ENCODE measurements at places on chromosomes 4 and X.

DNA sequence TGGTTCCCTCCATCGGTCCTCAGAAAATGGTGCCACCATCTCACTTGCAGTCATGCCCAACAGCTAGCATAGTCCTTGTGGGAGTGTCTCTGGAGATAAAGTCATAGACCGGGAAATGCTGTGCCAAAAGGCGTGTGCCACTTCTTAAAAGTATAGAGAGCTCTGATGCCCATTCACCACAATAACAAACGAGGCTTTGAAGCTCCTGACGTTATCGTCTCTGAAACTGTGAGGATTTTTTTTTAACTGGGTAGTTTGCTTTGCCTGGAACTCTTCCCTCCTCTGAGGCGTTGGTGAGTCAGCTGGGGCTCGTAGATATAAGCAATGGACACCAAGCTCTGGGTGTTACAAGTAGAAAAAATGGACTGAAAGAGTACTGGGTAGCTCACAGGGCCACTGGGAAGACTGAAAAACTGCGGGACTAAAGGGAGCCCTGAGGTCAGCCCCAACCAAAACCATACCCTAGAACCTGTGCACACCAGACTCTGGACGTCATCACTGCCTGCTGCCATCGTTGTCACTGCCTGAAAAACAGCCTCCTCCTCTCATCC lies 89.4 kb upstream of the TRIM2 start:
- no peak for DNase-seq

GRCh38 chrX:66050140-66050569 lies 10.3 kb upstream of the VSIG4 start:
- DNase-seq, result no peak

DNA sequence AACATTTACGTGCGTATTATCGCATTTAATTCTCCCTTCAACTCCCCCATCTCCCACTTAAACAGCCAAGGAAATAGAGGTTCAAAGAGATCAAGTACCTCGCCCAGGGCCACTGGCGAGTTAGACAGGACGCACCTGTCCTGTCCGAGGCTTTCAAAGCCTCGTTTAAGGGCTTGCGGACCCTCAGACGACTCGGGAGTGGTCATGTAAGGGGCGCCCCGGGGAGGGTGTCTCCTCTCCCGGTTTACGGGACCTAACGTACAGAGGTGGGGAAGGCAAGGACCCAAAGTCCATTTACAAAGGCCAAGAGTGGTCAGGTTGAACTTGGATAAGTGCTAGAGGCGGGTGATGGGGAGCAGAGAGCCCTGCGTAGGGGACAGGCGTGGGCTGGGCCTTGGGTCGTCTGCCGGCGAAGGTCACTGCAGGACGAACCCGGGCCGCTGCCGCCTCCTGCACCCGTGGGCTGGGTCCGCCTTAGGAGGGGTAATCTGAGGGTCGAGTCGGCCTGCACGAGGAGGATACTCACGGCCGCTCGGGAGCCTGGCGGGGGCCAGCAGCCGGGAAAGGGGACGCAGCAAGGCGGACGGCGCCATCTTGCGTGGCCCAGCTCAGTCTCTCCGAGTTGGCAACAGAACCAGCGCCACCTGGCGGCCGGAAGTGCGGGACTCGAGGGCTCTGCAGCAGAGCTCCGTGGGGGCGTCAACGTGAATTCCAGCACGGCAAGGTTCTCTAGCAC lies 5.9 kb upstream of the NAA15 start:
- peak; percentile 93 for DNase-seq

GRCh38 chr4:138774940-138775339 lies 240.6 kb upstream of the NOCT start:
- DNase-seq, result no peak

GRCh38 chr4:1137063-1137776 lies 23.9 kb upstream of the RNF212 start:
- no peak for DNase-seq

- DNase-seq, result no peak
Measured at GRCh38 chr4:123114084-123114914, 191.9 kb upstream of the NUDT6 start.

DNA sequence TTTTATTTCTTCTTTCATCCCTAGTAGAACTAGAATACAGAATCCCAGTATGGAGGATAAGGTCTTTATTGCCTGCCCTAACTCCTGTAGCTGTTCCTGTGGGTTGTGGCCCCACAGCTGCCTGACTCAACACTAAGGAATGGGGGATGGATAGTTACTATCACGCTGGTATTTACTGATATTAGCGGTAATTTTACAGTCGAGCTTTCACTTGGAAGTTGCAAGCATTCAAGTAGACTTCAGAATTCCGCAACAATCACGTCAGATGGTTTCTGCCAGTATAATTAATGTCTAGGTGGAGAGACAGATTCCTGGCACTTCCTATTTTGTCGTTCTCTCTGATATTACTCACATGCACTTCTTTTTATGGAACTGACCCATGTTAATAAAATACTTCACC lies 489.8 kb downstream of the PABPC4L start:
- no peak for DNase-seq

All from stimulated activated CD8-positive, alpha-beta memory T cell treated with anti-CD3 and anti-CD28 coated beads, Interleukin-4, amount 100 ng/mL, for 4 hours (primary cell).